Activated CD8-positive, alpha-beta memory T cell treated with anti-CD3 and anti-CD28 coated beads for 1 hour (primary cell): ENCODE measurements at places on chromosomes 7 and 10.

- no peak for DNase-seq
These were observed 12.6 kb downstream of the CPA4 start for GRCh38 chr7:130305433-130306042.

DNA sequence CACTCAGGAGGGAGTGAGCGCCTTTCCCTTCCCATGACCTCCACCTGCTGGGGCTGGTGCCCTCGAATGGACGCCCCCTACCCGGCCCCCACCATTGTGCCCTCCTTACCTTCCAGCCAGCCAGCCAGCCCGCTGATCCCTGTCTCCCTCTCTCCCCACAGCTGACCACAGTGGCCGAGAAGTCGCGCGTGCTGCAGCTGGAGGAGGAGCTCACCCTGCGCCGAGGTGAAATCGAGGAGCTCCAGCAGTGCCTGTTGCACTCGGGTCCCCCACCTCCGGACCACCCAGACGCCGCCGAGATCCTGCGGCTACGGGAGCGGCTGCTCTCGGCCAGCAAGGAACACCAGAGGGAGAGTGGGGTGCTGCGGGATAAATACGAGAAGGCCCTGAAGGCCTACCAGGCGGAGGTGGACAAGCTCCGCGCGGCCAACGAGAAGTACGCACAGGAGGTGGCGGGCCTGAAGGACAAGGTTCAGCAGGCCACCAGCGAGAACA, 77.9 kb upstream of the GTF2IRD1 start:
- no peak for DNase-seq

GRCh38 chr7:155832581-155832981, 20.3 kb upstream of the SHH start:
- no peak for DNase-seq

DNA sequence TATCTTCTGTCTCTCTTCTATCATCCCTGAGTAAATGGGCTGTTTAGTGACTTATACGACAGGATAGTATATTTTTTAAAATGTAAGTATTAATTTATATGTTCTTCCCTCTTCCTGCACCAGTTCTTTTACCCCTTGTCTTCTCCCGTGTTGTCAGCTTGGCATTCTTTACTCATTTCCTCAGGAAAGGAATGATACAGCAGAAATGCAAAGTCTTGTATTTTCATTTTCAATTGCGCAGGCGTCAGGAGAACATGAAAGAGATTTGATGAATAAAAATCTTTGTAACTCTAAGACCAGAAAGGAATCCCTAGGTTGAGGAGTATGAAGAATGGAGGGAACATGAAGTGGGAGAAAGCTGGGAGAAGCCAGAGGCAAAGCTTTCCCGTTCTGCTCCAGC, 18.8 kb upstream of the VPS41 start:
- DNase-seq: no peak
